ENCODE measurements at places on chromosomes 6 and 20.

- DNase-seq: no peak
Measured at GRCh38 chr6:31900917-31901414, 920 bp downstream of the ZBTB12 start.

GRCh38 chr6:37920667-37921066 is 101.1 kb downstream of the ZFAND3 start:
- DNase-seq: no peak

GRCh38 chr6:165889636-165890403 is 226.8 kb upstream of the PDE10A start:
- DNase-seq: no peak

GRCh38 chr20:13142143-13142542 is 78.9 kb upstream of the ISM1 start:
- DNase-seq: no peak

DNA sequence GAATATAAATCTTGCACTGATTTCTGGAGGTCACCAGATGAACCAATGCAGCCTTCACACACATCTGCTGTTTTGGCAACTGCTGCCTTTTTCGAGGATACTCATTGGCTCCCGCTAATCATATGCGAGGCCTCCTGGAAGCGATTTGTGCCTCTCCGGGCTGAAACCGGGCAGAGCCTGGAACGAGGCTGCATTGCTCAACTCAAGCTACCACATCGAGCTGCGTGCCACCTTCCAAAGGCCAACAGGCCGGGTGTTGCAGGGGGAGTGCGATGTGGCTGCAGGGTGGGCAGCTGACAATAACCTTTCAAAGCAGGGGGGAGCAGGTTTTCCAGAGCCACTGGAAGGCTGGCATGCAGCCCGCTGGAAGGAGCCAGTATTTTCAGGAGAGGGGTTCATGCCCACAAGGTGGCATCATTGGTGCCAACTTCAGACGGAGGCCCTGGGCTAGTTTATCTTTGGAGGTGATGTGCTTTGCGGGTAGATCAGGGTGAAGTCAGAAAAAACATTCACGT is 122.6 kb upstream of the IFNGR1 start:
- peak; percentile 13 for DNase-seq

GRCh38 chr20:37535443-37536132 is 7.9 kb upstream of the BLCAP start:
- no peak for DNase-seq

GRCh38 chr6:108721286-108721685 is 126.9 kb upstream of the ARMC2 start:
- no peak for DNase-seq

DNA sequence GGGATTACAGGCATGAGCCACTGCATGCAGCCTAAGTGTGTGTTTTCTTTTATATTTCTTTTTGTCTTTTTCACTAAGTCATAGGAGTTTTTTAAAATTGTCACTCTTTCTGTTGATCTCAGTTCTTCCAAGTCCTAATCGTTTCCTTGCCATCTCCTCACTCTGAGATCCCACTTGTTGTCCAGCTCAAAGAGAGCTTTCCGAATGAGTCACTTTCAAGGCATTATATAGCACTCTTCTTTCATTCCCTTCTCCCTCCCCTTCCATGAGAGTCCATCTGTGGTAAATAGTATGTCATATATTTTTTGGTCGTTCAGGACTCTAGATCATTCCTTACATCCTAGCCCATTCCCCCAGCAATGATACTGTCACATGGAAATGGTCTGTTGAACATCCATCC is 4.3 kb downstream of the VAPB start:
- no peak for DNase-seq

- no peak for DNase-seq
Measured at GRCh38 chr20:15339264-15339663, 1001.9 kb upstream of the FLRT3 start.

DNA sequence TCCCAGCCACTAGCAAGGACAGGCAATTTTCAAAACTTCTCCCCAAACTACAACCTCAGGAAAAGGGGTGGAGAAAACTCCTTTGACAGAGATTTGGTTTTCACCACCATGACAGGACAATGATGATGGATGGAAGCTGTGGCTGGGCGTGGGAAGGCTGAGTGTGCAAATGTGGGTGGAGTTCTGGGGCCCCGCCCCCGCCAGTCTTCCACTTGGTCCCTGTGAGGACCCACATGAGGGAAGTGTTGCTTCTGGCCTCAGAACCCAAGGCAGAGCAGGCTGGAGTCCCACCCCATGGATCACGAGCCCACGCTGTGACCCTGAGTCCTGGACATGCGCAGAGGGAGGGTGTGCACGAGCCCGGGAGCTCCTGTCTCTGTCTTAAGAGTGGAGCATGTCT is 21.5 kb upstream of the MRGBP start:
- DNase-seq: no peak

DNA sequence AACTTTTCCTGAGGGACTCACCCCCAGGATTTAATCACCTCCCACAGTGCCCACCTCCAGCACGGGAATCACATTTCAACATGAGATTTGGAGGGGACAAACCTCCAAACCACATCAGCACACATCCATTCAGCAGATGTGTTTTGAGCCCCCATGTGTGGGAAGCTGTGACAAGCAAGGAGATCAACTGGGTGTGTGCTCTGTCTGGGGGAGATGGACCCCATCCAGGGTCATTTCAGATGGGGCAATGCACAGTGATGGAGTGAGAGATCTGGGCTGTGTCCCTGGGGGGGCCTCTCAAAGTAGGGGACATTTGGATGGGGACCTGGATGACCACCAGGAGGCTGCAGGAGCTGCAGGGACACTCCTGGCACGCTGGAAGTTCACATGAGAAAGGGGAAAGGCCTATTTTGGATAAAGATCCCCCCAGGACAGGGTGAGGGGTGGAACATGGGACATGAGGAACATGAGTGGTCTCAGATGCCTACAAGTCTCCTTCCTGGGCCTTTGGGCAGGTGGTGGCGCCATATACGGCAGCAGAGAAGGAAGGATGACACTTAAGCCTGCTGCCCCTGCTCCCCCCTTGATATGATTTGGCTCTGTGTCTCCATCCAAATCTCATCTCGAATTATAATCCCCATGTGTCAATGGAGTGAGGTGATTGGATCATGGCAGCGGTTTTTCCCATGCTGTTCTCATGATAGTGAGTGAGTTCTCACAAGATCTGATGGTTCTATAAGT is 49.6 kb downstream of the SLC2A10 start:
- DNase-seq: no peak

DNA sequence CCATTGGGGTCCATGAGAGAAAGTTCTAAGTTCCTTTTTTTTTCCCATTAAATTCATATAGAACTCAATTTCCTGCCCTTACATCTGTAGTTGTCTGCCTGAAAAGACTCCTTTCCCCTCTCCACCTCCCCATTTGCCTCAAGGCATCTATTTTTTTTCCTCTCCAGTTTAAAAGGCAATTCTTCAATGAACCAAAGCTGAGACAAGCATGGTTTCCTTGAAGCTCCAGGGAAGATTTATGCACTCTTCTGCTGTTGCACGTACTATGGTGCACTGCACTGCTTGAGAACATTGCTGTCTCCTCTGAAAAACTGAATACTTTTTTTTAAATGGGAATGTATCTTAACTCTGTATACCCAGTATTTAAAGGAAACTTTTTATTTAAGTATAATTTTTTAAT is 465.2 kb downstream of the CD83 start:
- no peak for DNase-seq

DNA sequence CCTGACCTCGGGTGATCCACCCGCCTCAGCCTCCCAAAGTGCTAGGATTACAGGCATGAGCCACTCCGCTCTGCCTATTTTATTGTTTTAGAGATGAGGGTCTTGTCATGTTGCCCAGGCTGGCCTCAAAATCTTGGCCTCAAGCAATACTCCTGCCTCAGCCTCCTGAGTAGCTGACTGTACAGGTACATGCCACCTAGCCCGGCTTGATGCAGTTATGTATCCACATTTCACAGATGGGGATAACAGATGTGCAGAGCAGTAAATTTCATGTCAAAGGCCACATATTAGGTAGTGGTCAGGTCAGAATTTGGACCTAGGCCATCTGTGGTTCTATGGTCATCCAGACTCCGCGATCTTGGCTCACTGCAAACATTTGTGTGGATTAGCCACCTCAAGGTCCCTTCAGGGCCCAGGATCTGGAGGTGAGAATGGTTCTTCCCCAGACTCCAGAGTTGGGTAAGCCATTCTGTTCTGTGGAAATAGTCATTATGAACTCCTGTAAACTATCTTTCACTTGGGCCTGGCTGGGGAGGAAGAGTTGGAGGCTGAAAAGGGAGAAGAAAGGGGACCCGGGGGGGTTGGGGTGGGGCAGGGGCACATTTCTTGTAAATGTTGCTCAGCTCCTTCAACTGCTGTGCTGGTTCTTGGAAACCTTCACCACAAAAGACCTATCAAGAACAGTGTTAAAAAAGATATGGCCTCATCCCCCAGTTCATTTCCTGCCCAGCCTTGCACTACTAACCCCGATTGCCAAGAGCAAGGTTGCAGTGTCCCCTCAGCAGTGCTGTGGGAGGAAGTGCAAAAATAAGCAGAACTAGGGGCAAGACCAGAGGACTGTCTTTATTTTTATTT is 13.0 kb downstream of the PIM1 start:
- DNase-seq: no peak

- DNase-seq: no peak
Measured at GRCh38 chr20:93641-94040, 6.2 kb downstream of the DEFB125 start.

DNA sequence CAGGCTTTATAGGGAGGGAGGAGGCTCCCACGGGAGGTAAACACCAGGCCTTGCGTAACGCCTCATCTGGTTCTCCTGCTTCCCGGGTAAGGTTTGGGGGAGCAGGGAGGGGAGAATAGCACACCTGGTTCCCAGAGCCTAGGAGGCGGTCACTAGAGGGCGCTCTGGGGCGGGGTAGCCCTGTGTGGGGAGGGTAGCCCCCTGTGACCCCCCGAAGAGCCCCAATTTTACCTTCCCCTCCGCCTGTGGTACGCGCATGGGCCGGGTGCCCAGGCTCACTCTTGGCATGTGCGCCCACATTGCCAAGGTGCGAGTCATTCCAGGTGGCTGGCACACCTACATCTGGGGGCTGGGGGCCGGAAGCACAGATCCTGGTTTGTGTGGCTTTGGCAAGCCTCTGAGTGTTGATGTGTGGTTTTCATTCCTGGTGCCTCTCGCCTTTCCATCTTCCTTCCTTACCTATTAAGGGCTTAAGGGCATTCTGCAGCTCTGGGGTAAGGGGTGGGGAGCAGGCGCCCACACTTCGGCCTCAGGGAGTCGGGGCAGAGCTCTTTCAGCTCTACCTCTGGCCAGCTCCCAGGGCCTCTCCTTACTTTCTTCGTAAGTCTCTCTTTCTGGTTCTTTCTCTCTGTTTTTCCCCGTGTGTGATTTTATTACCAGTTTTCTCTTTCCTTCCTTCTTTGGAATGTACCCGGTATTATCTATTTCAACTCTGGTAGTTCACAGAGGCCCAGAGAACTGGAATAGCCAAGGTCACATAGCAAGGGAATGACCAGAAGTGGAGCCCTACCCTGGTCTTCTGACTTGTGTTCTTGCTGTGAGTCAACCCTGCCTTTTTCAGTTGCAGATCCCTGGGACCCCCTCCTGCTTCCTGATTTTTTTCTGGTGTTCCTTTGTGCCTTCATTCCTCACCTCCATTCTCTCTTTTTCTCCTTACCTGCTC is 492 bp upstream of the RNF39 start:
- DNase-seq: no peak

- no peak for DNase-seq
Measured at GRCh38 chr20:51125780-51126179, 102.9 kb upstream of the KCNG1 start.

DNA sequence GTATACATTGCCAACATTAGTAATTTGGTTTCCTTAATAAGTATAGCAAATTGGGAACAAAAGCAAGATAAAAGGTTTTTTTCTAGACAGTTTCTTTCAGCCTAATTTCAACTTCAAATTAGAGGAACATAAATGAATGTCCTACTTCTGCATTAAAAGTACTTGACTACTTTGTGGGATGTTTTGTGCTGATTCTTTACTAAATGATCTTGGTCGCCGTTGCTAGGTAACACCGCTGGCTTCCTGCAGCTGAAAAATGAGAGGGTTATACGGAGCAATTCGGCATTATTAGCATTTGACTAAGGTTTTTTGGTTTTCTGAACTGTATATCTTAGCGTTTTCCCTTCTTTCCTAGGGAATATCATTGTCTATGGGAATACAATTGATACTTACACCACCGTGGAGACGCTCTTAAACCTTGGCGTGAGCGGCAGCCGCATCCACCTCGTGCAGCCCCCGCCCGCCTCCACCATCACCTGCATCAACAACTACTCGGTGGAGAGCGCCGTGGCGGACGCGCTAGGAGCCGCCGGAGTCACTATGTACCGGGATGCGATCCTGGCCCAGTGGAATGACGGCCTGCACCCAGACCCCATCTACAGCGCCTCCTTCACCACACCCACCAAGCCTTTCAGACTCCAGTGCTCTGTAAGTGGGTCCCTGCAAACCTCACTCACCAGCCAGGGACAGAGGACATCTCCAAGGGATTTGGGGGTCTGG is 90.9 kb upstream of the INSM1 start:
- DNase-seq: no peak

DNA sequence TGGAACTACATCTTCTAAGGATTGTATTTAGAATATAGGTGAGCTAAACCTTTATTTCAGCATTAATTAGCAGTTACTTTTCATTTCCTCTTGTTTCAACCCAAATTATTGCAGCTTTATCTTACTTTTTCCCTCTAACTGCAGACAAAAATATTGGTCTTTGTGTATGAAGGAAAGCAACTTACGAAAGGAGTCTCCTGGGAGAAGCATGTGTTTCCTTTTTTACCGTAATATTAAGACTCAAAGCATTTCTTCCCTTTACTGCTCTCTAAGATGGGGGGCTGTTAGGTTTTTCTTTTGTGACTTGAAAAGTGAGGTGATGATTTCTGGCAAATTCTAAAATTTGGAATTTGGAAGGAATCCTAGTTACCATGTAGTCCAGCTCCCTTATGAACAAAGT is 111.0 kb downstream of the TCP11 start:
- DNase-seq: no peak

- DNase-seq: no peak
Measured at GRCh38 chr20:13101276-13101675, 92.5 kb downstream of the SPTLC3 start.

GRCh38 chr20:5074232-5074674 is 45.5 kb downstream of the PCNA start:
- no peak for DNase-seq

Data from activated CD4-positive, CD25-positive, alpha-beta regulatory T cell treated with anti-CD3 and anti-CD28 coated beads, Interleukin-2, amount 50 U/mL, for 16 hours (primary cell).